ENCODE measurements at places on chromosomes 7 and 10. TPM values are rescaled to one million over a fixed set of nuclear protein-coding genes. Genes with fewer than 3 reads are reported as not detected.

The HTRA1 gene
- total RNA-seq = 124 TPM

The WASHC2C gene
- total RNA-seq = 46.4 TPM

The SLC26A4 gene
- total RNA-seq = 1.7 TPM

The NEBL gene
- total RNA-seq = 65.9 TPM

The TDRD1 gene
- 0.29 TPM for total RNA-seq

GRCh38 chr10:71396711-71397295 is at the start of gene CDH23:
Gene CDH23 (plus strand): TSS chr10:71396920. CDS start chr10:71439832, 42,912 bp downstream.
- H3K27ac ChIP-seq = no peak within 1 kb of the TSS
- no peaks in the 10 kb centered on the region for H3K36me3 ChIP-seq
- H3K27me3 ChIP-seq = peaks cover 80% of the 10 kb centered on the region
- H3K4me3 ChIP-seq = peak within 1 kb of the TSS; percentile 41

GRCh38 chr7:42831006-42831717 is 80.7 kb downstream of the C7orf25 start:
- no peak for DNase-seq
- no peaks in the 10 kb centered on the region for H3K4me1 ChIP-seq
- no peak overlapping the region for H3K4me3 ChIP-seq

DNA sequence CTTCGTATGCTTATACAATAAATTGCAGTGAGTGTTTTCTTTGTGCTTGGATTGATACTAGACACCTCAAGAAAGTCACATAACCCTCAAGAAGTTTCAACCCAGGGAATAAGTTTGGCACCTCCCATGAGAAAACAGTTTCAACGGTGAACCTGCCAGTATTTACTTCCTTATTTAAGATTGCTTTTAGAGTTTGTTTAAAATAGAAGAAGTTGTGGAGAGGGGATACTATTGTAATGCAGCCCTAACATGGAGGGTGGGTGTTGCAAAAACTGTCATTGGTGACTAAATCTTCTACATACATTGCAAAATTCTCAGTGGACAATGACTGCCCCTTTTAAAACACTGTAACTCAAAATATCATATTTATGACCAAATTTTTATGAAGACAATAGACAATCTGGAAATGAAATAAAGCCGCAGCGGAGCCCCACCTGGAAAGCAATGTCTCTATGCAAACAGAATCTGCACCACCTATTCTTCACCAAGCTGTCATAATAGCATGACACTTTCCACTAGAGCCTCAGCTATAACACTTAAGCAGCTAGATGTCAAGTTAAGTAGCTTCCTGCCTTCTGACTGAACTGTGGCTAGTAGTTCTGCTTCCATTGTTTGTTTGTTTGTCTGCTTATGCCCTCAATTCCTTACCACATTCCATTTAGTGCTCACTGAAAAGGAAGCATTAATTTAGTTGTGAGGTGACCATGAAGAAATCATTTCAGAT is 98.2 kb downstream of the MDFIC start:
- H3K27ac ChIP-seq = no peak overlapping the region
- DNase-seq = no peak
- H3K4me3 ChIP-seq = no peak overlapping the region
- peaks cover 18% of the 10 kb centered on the region for H3K36me3 ChIP-seq
- H3K27me3 ChIP-seq = no peaks in the 10 kb centered on the region

GRCh38 chr7:55108818-55109217 is 90.0 kb downstream of the EGFR start:
- no peak overlapping the region for H3K27ac ChIP-seq
- no peaks in the 10 kb centered on the region for H3K27me3 ChIP-seq
- H3K4me3 ChIP-seq = no peak overlapping the region
- DNase-seq = no peak
- H3K36me3 ChIP-seq = no peaks in the 10 kb centered on the region

GRCh38 chr7:20896996-20897395 is 110.3 kb upstream of the SP8 start:
- no peak overlapping the region for H3K4me3 ChIP-seq
- H3K36me3 ChIP-seq = no peaks in the 10 kb centered on the region
- H3K4me1 ChIP-seq = no peaks in the 10 kb centered on the region

GRCh38 chr10:132688580-132689420 is 97.1 kb downstream of the NKX6-2 start:
- H3K4me1 ChIP-seq = peaks cover 15% of the 10 kb centered on the region
- H3K27me3 ChIP-seq = no peaks in the 10 kb centered on the region
- DNase-seq = peak; percentile 47
- no peak overlapping the region for H3K27ac ChIP-seq
- peaks cover 24% of the 10 kb centered on the region for H3K36me3 ChIP-seq

GRCh38 chr10:4344492-4344994 is 481.5 kb upstream of the AKR1E2 start:
- H3K27ac ChIP-seq = peak overlapping the region; percentile 64
- H3K27me3 ChIP-seq = no peaks in the 10 kb centered on the region
- peaks cover 13% of the 10 kb centered on the region for H3K4me1 ChIP-seq
- H3K4me3 ChIP-seq = no peak overlapping the region

- no peak overlapping the region for H3K27ac ChIP-seq
- H3K36me3 ChIP-seq = no peaks in the 10 kb centered on the region
- no peak for DNase-seq
- no peaks in the 10 kb centered on the region for H3K27me3 ChIP-seq
- no peak overlapping the region for H3K4me3 ChIP-seq
- H3K4me1 ChIP-seq = peaks cover 3% of the 10 kb centered on the region
Measured at GRCh38 chr10:5564537-5565204, 39.9 kb downstream of the CALML3 start.

GRCh38 chr10:126459878-126460481 is 71.7 kb upstream of the ADAM12 start:
- H3K27me3 ChIP-seq = no peaks in the 10 kb centered on the region
- no peaks in the 10 kb centered on the region for H3K36me3 ChIP-seq
- H3K27ac ChIP-seq = no peak overlapping the region
- DNase-seq = no peak
- H3K4me1 ChIP-seq = no peaks in the 10 kb centered on the region

DNA sequence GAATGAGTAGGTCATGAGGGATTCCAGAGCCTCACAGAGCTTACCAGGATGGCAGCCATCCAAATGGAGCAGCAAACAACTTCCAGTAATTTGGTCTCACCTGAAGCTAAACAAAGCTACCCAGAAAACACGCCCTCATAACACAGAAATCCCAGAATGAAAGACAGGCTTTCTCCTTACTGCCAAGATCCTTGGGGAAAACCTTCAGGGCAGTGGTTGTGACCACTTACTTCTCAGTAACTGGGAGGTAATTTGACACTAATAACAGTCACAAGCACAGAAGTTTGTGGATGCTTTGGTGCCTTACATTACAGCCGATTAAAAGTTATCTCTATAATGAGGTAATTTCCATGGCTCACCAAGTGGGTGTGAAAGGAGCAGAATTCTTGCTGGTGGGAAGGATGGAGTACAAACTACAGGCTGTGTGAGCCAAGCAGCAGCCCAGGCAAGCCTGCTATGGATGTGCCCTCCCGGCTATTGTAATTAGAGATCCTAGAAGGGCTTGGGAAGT is 10.4 kb downstream of the WDR91 start:
- no peak for DNase-seq
- peaks cover 2% of the 10 kb centered on the region for H3K4me1 ChIP-seq
- H3K36me3 ChIP-seq = peaks cover 85% of the 10 kb centered on the region
- H3K4me3 ChIP-seq = no peak overlapping the region
- no peak overlapping the region for H3K27ac ChIP-seq

Data from left lung (tissue), 14 donors.